ENCODE measurements at places on chromosomes 16 and 17.

- no peak for DNase-seq
Measured at GRCh38 chr16:15701975-15702970, 52.2 kb downstream of the NDE1 start.

DNA sequence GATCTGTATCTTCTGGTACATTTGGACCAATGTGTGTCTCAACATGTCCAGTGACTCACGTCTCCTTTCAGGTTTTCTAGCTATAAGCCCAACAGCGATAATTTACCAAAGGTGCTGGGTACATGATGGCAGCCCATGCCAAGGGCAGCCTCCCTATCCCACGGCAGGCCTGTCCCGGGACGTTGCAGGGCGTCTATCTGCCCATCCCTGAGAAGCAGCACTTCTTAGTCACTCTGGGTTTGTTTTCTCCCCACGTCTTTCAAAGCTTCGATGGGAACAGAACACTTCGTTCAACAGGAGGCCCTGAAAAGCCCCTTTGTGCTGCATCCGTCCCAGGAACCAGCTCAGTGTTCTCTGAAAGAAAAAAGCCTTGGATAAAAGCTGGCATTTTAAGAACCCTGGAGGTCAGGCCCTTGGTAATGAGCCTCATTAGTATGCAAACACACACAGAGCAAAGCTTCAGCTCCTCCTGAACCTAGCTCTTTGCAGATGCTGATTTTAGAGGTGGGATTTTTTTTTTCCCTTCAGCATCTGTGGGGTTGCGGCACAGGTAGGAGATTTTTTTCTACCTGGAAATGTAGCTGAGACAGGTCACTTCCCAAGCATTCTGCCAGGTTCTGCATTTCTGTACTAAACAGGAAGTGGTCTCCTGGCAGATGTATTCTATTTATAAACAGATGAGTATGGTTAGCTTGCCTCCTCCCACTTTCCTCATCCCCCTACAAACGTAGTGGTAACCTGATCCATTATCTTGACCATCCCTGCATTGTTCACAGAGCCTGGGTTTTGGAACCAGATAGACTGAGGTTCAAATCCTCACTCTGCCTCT, 17.5 kb upstream of the MT4 start:
- DNase-seq: peak; percentile 70

GRCh38 chr16:86227801-86228200, 282.5 kb upstream of the FOXF1 start:
- DNase-seq: no peak

DNA sequence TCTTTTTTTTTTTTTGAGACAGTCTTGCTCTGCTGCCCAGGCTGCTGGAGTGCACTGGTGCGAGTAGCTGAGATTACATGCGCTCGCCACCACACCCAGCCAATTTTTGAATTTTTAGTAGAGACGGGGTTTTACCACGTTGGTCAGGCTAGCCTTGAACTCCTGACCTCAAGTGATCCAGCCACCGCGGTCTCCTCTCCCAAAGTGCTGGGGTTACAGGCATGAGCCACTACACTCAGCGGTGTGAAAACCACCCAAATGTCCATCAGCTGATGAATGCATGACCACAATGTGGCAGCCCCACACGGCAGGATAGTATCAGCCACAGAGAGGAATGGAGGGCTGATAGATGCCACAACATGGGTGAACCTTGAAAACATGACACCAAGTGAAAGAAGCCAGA, 2.1 kb downstream of the P2RX5 start:
- DNase-seq: no peak

DNA sequence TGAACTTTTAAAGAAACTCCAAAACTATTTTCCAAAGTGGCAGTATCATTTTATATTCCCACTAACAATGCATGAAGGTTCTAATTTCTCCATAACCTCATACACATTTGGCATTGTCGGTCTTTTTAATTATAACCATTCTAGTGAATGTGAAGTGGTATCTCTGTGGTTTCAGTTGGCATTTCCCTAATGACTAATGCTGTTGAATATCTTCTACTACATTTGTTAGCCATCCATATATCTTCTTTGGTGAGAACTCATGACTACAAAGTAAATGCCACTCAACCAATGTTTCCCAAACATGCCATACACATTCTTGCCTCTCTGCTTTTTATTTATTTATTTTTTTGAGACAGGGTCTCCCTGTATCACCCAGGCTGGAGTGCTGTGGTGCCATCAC, 31.7 kb upstream of the TAOK1 start:
- DNase-seq: no peak

DNA sequence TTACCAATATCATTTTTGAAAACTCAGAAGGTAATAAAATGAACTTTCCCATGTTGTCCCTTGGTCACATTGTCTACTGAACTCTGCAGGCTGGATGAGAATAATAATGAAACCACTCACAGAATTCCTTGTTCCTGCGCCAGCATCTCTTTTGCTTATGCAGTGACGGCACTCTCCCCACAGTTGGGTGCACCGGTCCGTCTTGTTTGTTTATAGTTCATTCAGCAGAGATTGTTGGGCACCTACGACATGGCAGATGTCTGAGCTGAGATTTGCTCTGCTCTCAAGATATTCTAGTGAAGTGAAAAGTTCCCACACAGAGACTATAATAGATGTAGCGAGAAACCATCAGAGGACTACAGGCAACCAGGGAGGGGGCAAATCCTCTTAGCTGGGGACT, 375.7 kb upstream of the CDH11 start:
- no peak for DNase-seq

- DNase-seq: no peak
Measured at GRCh38 chr17:14118951-14119350, 49.6 kb downstream of the COX10 start.

GRCh38 chr17:74513987-74514631, 17.2 kb downstream of the CD300LB start:
- peak; percentile 36 for DNase-seq

DNA sequence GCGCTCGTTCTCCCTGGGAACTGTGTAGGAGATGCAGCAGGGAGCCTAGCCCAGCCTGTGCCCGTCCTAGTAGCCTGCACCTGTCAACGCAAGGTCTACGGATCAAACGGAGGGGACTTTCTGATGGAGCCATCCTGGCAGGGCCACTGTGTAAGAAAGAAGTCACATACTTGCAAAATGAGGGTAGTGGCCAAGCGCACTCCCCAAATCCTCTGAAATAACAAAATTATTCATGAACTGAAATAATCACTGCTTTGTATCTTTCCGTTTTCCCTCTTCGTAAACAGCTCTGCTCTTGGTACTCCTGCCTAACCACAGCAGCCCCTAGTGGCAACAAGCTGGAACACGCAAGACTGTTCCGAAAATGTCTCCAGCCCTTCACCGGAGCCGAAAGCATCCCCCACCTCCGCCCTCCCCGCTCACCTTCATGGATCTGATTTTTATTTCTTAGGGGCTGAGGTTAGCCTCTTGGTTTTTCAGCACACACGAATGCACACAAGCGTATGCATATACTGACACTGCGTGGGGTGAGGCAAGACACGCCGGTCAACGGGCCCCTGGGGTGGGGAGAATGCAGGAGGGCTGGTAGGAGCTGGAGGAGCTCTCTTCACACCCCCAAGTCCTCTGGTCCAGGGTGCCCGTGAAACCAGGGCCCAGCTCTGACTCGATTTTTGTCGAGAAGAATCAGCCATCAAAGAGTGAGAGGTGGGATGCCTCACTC, 100.8 kb downstream of the ABCC12 start:
- peak; percentile 63 for DNase-seq

DNA sequence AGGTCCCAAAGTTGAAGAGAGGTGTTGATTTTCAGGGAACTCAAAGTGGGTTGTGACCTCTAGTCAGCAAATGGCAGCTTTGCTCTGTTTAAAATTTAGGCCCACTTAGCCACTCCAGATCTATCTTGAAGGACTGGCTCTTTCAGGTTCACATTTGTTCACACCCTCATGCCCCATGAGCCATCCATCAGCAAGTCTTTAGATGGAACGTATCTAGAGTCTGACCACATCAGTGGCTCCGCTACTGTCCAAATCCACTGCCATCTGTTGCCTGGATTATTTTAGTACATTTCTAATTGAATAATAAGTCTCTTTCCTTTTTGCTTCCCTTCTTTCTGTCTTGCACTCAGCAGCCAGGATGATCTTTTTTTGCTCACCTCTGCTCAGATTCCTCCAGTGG, 10.5 kb downstream of the ITGB3 start:
- DNase-seq: no peak

- DNase-seq: peak; percentile 22
Measured at GRCh38 chr17:12667299-12667958, 1.7 kb downstream of the MYOCD start.

GRCh38 chr17:81448950-81449349, 53.7 kb downstream of the BAHCC1 start:
- DNase-seq: no peak

DNA sequence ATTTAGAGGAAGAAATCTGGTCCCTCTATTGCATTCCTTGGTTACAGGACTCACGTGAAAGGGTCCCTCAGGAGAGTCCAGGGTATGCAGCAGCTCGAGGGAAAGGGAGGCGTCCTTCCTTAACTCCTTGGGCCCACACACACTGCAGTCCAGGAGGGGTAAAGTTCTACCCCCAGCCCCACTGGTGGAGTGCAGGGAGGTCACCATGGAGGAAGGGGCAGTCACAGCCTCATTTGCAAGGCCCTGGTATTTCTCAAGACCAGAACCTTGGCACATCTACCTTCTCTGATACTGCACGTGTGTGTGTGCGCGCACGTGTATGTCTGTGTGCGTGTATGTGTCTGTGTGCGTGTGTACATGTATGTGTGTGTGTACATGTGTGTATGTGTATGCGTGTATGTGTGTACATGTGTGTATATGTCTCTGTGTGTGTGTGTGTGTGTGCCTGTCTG, 11.1 kb downstream of the HIC1 start:
- no peak for DNase-seq

- DNase-seq: peak; percentile 33
Measured at GRCh38 chr17:42422412-42422957, 571 bp downstream of the CAVIN1 start.

DNA sequence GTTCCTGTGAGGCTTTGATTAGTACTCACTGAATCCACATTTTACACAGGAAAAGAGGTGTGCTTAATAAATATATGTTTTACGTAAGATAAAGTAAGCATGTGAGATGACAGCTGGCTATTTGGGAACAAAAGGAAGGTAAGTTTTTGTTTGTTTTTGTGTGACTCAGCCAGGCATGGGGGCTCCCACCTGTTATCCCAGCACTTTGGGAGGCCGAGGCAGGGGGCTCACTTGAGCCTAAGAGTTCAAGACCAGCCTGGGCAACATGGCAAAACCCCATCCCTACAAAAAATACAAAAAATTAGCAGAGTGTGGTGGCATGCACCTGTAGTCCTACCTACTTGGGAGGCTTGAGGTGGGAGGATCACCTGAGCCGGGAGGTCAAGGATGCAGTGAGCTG, 17.9 kb downstream of the GPR142 start:
- no peak for DNase-seq

DNA sequence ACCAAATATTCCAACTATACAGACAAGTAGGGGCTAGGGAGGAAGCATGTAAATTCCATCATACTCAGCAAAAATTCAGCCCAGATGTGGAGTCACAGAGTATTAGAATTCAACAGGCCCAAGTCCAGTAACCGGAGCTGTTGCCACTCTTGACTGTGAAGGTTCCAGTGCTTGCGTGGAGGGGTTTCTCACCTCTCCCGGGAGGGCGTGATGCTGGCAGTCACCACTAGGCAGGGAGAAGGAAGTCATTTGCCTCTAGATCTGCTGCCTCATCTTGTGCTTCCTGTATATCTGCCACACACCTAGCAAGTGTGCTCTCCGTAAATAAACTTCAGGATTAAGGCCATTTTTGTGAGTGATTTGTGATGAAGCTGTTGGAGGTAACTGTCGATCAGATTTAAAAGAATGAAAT, 1.0 kb upstream of the CKLF start:
- DNase-seq: no peak

- no peak for DNase-seq
Measured at GRCh38 chr17:38743556-38744171, 4.5 kb downstream of the PCGF2 start.

DNA sequence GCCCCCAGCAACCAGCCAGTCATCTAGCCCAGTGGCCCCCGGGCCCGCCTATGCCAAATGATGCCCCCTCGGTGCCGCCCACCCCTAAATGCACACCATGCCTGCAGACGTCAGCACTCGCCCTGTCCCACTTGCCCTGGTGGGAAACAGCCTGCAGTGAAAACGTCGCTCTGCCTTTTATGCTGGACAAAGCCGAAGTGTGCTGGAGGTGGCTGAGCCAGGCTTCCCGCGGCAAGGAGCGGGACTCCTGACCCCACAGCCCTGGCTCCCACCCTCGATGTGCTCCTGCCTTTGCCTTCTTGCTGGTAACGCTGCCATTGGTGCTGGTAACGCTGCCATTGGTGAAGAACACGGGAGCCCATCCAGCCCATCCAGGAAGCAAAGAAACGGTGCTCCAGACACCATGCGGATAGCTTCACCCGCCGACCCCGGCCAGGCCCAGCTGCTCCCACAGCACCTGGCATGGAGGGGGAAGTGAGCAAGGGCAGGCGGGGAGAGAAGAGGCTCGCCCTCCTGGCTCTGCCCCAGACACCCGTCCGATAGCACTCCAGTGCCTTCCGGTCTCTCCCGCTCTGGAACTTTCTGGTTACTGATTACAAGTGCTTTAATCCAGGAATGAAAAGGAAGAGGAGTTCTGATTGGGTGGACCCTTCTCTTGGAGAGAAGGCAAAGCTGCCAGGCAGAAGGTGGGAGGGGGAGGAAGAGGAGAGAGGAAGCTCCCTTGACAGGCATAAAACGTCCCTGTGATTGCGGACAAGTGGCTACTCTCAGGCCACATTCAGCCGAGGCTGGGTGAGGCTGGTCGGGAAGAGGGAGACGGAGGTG, 4.0 kb upstream of the BAIAP2 start:
- no peak for DNase-seq

DNA sequence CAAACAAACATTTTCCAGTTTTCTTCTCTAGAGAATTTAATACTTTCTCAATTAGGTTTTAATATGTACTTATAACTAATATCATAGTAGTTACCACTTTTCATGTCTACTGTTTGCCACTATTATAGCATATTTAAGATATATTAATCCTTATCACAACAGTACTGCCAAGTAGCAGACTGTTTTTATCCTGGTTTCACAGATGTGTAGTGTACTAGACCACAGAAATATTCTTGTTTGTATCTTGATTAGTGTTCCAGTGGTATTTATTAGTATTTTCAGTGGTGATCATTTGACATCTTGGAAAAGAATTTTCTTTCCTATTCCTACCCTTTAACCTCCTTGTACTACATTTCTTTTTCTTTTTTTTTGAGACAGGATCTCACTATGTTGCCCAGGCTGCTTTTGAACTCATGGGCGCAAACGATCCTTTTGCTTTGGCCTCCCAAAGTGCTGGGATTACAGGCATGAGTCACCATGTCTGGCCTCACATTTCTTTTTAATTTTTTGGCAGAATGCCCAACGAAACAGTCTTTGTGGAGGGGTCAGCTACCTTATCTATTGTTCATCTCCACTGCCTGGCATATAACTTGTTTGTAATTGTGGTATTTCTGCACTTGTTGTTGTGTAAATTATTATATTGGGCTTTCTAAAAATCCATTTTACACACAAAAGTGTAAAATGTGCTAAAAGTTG, 27.2 kb downstream of the MAP2K4 start:
- no peak for DNase-seq

- DNase-seq: no peak
Measured at GRCh38 chr17:80409626-80410025, 5.3 kb upstream of the ENDOV start.

GRCh38 chr16:66270333-66270927, 96.1 kb upstream of the CDH5 start:
- DNase-seq: peak; percentile 67

GRCh38 chr16:50678531-50678930, 2.6 kb downstream of the SNX20 start:
- no peak for DNase-seq
